ENCODE measurements at places on chromosomes 13 and 19. TPM values are rescaled to one million over a fixed set of nuclear protein-coding genes. Genes with fewer than 3 reads are reported as not detected.
A peak's percentile ranks its signal among the peaks of the same experiment; 100 is the strongest.

Gene IL4I1
- total RNA-seq: not detected

Gene ZNF584
- 6.5 TPM for total RNA-seq

DNA sequence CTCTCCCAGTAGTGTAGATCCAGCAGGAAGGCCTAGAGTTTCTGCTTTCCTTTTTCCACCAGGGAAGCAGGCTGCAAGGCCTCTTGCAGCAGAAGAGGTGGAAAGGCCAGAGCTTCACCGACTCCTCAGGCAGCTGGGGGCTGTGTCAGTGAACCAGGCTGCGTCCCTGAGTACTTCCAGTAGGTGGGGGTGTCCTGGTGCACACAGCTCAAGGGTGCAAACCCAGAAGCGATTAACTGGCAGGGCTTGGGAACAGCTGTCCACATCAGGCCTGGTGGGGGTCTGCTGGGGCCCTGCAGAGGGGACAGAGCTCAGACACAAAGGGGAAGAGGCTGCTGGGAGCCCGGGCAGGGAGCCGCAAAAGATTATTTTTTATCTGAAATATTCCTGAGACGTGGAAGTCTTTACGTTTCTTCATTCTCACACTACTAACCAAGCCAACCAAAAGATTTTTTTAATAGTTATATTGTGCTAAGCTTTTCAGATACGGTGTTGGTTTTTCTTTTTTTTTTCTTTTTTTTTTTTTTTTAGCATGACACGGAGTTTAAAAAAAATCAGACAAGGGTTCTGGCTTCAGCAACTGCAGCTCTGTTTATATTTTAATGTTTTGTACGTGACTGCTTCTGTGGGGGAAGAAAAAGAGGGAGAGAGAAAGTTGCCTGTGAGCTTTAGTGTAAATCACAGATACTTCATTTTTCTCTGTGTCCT, 11.0 kb downstream of the TSHZ3 start:
- peak; percentile 39 for ATAC-seq

- no peak for ATAC-seq
Measured at GRCh38 chr19:34209726-34210125, 37.4 kb downstream of the LSM14A start.

GRCh38 chr19:30469774-30470173, 97.6 kb downstream of the ZNF536 start:
- no peak for ATAC-seq

Gene SIGLEC8
- not detected for total RNA-seq

DNA sequence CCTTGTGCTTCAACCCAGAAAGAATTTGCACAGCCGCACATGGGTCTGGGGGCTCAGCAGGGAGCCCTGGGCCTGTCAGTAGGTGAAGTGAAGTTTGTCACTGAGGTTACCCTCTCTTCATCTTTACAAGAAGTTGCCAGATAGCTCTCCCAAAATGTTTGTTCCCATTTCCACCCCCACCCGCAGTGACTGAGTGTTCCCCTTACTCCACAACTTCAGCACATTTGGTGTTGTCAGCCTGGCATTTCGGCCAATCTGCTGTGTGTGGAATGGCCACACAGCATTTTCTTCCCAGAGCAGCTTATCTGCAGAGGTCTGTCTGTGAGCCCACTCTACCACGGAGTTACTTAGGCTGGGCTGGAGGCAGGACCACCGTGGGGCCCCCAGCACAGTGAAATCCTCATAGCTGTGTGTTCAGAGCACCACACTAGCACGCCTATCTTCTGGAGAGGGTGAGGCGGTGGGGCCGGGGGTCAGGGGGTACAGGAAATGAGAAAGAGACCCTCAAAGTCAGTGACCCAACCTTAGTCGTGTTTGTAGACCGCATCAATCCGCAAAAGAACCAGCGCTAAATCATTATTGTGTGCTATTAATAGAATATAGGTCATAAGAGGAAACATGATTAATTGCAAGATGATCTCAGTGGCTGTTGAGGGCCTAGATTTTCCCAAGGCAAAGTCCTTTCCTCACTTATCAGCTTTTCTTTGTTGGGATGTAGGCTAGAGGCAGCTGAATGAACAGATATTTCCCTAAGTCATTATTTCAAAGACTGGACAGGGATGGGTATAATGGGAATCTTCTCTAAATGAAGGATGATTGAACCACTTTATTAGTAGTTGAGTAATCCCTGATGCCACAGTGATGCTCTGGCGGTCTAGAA, 116.0 kb downstream of the SIPA1L3 start:
- no peak for ATAC-seq

GRCh38 chr13:36998624-36999041, 507 bp downstream of the ALG5 start:
- peak; percentile 2 for ATAC-seq

DNA sequence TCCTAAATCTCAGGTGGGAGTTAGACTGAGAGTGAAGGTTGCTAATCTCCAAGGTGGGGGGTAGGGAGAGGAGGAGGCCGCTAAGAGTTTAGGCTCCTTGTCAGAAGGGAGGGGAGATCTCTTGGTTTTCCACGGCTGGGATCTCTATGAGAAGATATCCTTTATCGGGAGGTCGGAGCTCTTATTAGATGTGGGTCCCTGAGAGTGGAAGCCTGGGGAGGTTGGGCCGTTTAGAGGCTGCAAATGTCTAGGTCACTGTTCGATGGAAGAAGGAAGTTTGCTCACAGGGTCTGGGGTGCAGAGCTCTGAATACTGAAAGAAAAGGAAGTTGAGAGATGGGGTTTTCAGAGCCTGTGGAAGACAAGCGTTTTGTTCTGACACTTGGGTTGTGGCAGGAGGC, 3.8 kb downstream of the MYADM start:
- ATAC-seq: no peak

DNA sequence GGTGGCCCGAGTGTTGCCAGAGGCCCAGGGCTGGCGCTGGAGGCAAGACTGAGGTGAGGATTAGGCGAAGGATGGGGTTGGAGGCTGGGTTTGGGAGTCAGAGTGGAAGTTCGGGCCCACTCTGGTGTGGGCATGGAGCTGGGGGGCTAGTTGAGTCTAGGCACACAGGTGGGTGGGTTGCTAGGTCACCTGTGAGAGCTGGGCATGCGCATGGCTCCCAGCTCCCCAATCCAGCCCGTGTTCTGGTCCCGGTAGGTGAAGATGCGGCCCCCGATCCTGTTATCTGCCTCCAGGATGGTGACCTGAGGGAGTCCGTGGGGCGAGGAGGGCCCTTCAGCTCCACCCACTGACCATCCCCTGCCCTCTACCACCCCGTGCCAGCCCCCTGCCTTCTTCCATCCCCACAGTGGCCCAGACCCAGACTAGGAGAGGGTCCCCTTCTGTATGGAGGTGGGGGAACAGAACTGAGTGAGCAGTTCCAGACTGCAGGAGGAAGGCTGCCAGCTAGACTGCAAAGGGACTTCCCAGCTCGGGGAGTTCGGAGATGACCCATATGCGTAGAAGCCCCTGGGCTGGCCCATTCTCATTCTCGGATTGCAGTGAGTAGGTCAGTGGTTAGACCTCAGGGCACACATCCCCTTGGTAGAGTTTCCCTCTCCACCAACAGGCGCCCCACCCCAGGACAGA, 1.7 kb downstream of the IL4I1 start:
- no peak for ATAC-seq

DNA sequence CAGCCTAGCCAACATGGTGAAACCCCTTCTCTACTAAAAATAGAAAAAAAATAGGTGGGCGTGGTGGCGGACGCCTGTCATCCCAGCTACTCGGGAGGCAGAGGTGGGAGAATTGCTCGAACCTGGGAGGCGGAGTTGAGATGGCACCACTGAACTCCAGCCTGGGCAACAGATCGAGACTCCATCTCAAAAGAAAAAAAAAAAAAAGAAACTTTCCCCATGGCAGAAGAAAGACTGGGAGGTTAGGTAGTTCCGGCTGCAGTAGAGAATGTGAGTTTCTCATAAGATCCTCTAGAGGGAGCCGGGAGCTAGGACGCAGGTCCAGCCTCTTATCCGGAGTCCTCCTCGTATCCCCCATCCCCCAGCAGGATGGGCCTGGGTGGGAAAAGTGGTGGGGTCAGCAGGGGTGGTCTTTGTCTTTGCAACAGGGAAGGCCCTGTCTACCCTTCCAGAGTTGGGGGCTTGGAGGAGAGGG, 13.2 kb upstream of the CREB3L3 start:
- ATAC-seq: peak; percentile 70

Gene FUT3
- 104 TPM for total RNA-seq

- ATAC-seq: no peak
Measured at GRCh38 chr13:71590654-71591148, 276.3 kb downstream of the DACH1 start.

GRCh38 chr19:41551711-41552110, 24.3 kb upstream of the CEACAM21 start:
- no peak for ATAC-seq

- ATAC-seq: no peak
Measured at GRCh38 chr19:21693399-21693798, 74.0 kb downstream of the ZNF100 start.

- ATAC-seq: peak; percentile 75
Measured at GRCh38 chr13:20391597-20392452, 133.8 kb downstream of the CRYL1 start.

GRCh38 chr19:38702278-38702677, 42.0 kb downstream of the CAPN12 start:
- no peak for ATAC-seq

Gene ZNF567
- 2.3 TPM for total RNA-seq

- peak; percentile 23 for ATAC-seq
Measured at GRCh38 chr19:39692166-39692565, 12.1 kb upstream of the LGALS14 start.
